Tibial nerve (tissue), 4 donors: ENCODE measurements at places on chromosomes 4 and X.

DNA sequence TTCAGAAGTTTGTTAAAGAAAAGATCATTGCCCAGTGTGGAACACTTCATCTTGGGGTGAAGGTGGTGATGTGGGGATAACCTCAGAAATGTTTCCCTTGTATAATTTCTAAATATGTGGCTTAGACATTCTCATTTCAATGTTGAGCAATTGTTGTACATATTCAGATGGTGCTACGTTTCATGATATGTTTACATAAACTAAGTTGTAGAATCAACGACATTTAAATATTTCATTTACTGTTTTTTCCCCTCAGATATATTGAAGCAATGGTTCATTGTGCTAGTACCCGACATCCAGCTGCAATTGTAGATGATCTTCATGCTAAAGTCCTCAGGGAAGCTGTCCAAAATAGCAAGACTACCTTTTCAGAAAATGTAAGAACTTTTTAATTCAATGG, 92.6 kb downstream of the BLTP1 start:
- DNase-seq: no peak

DNA sequence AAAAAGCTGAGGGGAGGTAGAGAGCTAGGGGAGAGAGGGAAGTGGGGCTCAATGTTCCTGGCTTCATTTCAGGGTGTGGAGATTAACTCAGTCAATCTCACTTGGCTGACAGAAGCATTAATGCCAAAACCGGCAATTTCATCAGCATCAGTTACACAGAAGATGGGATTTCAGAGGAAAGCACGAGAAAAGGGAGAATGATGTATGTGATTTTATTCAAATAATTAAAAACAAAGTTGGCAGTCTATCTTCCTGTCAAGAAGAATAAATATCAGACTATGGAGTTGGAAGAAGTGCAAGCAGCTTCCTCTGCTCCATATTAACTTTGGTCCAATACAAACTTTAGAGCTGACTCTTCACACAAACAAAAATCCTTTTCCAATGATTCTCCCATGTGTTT, 29.6 kb upstream of the HCCS start:
- no peak for DNase-seq

DNA sequence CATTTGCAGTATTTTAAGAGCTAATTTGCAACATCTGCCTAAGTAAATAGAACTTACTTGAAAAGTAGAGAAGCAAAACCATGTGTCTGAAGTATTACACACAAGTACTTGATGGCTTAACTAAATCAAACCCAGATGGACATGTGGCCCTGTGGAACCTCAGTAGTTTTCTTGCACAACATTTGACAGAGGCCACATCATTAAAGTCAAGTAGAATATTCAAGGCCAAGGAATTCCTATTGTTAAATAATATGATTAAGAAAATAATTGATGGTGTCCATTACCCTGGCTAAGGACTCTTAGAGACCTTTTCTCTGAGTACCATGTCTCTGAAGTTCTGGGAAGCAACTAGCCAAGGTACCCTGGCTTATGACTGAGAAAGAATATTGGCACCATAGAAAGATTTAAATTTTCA, 135.4 kb upstream of the OTUD4 start:
- no peak for DNase-seq

- DNase-seq: no peak
Observed at GRCh38 chrX:39397561-39398199, 596.4 kb downstream of the MID1IP1 start.

DNA sequence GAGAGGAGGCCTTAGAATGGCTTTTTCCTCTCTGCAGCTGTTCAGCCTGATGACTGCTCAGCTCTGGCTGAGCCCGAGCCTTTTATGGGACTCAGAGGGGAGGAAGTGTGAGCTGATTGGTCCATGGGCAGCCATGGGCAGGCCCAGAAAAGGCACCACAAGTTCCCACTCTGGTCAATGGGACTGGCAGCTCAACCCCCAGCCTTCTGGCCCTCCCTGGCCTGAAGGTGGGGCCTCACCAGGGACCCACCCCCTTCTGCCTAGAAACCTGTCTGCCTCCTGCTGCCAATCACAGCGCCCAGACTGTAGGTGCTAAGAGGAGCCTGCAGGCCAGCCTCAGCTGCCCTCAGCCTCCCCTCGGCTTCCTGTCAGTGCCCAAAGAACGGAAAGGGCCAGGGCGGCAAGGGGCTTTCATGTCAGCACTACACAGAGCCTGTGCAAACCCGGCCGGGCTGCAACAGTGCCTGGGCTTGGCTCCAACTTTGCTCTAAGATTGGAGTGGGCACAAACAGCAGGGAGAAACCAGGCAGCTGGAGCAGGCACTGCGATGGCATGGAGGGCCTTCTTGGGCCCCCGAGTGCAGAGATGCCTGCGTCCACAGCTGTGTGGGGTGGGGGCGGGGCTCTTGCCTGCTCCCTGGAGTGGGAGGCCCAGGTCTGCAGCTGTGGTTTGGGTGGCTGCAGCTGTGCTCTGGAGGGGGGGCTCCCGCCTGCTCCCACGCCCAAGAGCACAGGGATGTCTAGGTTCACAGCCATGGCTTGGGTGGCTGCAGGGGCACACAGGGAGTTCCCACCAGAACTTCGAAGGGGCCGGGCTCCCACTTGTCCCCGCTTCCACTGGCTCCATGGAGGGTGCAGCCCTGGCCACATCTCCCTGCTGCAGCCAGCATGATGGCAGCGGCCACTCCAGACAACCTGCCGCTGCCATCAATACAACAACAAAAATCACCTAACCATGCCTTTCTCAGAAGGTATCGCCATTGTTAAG, 92.6 kb downstream of the NXF2 start:
- DNase-seq: no peak

GRCh38 chr4:84565951-84566350, 17.0 kb upstream of the CDS1 start:
- no peak for DNase-seq

DNA sequence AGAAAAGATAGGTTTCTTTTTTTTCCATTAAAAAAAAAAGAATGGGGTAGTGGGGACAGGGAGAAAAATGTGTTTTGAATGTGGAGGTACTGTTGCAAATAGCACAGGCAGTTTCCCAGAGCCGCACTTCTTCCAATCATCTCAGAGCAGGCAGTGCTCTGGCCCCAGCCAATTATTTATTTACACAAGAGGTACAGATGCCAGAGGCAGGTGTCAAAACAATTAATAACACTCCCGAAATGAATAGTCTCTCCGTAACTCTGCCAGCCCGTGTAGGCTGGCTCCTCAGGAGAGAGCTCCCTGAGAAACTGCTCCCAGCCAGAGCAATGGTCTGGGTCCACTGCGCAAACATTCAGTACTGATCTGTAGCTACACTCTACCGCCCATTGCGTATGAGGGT, 130.8 kb upstream of the IL1RAPL2 start:
- no peak for DNase-seq

GRCh38 chrX:96314985-96315384, 369.7 kb upstream of the DIAPH2 start:
- no peak for DNase-seq

DNA sequence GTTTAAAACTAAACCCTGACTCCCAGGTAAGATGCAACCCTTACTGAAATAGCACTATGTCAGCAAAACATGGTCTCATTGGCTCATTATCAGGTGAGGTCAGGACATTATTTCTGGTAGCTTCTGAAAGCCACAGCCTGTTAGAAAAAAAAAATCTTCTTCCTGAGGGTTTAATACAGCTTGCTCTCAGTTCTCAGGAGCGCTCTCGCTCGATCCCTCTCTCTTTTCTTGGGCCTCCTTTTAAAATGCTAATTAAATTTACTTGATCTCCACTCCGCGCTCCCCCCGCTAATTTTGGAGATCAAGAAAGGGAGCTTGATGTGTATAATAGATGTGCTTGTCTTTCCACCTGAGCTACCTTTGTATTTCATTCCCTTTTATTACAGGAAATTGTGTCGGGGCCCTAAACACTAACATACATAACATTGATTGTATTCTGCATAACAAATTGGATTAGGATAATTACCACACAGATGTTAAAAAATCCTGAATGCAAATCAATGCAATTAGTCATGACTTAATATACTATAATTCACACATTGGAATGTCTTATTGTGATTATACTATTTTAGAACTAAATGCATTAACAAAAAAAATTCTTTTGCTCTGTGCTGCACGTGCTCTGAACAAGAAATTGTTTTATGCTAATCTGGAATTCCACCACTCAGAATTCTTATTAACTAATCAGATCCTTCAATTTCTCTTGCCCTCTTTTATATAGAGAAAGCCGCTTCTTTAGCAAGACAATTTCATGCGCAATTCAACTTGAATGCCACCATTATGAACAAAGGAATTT, 101.6 kb upstream of the TEX13D start:
- DNase-seq: no peak

- DNase-seq: no peak
Observed at GRCh38 chrX:142593361-142593862, 388.3 kb upstream of the MAGEC2 start.

GRCh38 chr4:173536808-173537429, 6.9 kb upstream of the HAND2 start:
- no peak for DNase-seq
